Mammary epithelial cell (primary cell): ENCODE measurements at places on chromosomes 16 and 17. TPM values are rescaled to one million over a fixed set of nuclear protein-coding genes. Genes with fewer than 3 reads are reported as not detected.

- no peak for DNase-seq
Observed at GRCh38 chr17:60147553-60148223, 2.1 kb upstream of the CA4 start.

SLC25A10 gene
- 32.2 TPM for polyA plus RNA-seq

GRCh38 chr17:67557921-67558320 is 159.8 kb upstream of the NOL11 start:
- DNase-seq = no peak

DNA sequence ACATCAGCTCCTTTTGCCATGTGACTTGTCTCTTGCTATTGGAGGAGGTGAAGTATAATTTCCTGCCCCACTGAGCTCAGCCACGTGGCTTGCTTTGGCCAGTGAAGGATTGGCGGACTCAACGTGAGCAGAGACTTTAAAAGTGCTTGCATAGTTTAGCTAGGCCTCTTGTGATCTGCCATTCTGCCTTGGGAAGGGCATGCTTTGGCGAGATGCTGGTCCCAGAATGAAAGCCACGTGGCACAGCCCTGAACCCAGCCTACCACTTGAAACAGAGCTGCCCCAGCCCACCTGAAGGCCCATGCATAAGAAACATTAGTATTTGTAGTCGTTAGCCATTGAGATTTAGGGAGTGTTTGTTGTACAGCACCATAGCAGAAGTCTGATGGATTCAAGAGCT is 148.2 kb downstream of the TMEM132E start:
- DNase-seq = no peak

ABCC6 gene
- polyA plus RNA-seq = 0.20 TPM

GRCh38 chr16:56758930-56759329 is 29.0 kb downstream of the NUP93 start:
- DNase-seq = no peak

GRCh38 chr17:77842528-77843147 is 115.9 kb upstream of the TNRC6C start:
- peak; percentile 36 for DNase-seq

- peak; percentile 58 for DNase-seq
Observed at GRCh38 chr16:69479775-69480174, 55.4 kb downstream of the CYB5B start.

DNA sequence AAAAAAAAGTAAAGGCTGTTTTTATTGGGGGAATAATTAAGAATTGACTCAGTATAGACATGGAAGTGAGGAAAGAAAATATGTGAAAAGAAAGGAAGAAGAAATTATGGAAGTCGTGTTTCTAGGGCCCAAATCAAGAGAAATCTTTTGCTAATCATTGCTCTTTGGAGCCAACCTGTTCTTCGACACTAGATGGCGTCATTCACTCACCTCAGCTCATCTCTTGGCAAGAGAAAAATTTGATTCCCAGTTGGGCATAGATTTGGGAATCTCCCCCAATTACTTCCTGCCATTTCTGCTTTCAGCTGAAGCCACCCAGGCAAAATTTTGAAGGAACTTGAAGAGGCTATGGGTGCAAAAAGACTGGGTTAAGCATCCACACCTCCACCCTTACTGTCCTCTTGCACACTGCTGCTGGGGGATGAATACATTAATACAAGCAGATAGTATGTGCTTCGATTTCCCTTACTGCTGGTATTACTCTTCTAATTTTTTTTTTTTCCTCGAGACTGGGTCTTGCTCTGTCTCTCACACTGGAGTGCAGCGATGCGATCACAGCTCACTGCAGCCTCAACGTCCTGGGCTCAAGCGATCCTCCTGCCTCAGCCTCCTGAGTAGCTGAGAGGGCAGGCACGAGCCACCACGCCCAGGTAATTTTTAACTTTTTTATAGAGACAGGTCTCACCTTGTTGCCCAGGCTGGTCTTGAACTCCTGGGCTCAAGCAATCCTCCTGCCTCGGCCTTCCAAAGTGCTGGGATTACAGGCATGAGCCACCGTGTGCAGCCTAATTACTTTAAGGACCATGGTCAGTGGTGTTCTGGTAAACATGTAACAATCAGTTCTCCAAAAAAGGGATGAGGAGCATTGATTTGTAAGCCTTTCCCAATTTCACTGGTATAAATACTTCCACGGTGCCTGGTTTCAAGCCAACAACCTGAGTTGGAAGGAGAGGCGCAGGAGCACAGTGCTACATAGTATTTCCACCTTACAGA is 13.5 kb downstream of the PSMD7 start:
- DNase-seq = peak; percentile 34

HCRT gene
- polyA plus RNA-seq = not detected

DNAAF8 gene
- 0.51 TPM for polyA plus RNA-seq

DNA sequence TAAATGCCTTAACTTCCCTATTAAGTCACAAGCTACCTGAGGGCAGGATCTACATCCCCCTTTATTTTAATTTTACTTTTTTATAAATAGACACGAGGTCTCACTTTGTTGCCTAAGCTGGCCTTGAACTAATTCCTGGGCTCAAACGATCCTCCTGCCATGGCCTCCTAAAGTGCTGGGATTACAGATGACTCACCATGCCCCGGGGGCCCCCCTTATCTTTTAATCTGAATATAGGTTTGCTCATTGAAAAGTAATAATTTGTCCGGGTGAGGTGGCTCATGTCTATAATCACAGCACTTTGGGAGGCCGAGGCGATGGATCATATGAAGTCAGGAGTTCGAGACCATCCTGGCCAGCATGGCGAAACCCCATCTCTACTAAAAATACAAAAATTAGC is 14.2 kb downstream of the ETV4 start:
- DNase-seq = no peak

MIEF2 gene
- polyA plus RNA-seq = 7.7 TPM

GRCh38 chr16:12214509-12214908 is 238.0 kb downstream of the SNX29 start:
- no peak for DNase-seq

GRCh38 chr17:55265311-55266021 is 706 bp downstream of the HLF start:
- DNase-seq = no peak

DNA sequence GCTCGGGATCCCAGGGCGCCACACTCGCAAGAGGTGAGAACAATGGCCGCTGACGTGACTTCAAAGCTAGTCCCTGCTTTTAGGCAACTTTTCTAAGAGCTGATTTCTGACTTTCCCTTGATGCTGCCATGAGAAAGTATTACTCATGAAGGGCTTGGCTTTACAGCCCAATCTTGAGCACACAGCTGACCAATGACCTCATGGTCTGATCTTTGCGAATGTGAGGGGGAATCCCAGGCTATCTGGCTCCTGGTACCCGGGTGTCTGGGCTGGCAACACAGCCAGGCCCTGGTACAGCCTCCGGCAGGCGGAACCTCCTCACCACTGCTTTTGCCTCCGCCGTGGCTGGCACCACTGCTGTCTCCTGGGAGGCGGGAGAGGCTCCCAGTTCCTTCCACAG is 17.5 kb downstream of the NDUFAF8 start:
- DNase-seq = peak; percentile 30

FBXL19 gene
- 8.4 TPM for polyA plus RNA-seq

DNA sequence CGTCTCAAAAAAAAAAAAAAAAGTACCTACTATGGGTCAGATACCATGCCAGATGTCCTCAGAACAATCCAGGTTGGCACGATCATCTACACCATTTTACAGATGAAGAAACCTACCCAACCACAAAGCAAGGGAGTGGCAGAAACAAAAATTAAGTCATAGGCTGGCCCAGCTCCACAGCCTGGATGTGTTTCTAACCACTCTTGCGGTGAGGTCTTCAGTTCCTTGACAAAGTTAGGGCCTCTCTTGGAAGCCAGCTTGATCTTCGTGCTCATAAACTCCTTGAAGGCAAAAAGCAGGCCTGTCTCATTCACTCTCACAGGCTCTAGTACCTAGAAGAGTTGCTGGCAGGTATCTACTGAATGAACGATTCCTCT is 6.2 kb downstream of the GGA2 start:
- peak; percentile 91 for DNase-seq

PKD1 gene
- 28.4 TPM for polyA plus RNA-seq

DNA sequence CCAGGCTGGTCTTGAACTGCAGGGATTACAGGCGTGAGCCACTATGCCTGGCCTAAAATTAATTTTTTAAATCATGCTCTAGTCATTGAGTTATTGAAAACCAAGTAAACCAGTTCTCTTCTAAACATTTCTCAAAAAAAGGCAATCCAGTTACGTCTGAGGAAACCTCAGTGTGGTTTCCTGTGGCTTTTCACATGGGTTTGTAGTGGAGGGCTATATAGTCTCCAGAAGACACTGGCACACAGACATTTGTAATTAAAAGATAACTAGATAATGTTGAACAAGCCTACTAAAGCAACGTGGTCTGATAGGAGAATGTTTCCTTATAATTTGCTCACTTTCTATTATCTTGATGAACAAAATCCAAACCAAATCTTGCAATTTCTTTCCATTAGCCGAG is 5.2 kb upstream of the TOB1 start:
- DNase-seq = no peak

- DNase-seq = no peak
Observed at GRCh38 chr17:59627274-59627673, 7.6 kb downstream of the CLTC start.

DNA sequence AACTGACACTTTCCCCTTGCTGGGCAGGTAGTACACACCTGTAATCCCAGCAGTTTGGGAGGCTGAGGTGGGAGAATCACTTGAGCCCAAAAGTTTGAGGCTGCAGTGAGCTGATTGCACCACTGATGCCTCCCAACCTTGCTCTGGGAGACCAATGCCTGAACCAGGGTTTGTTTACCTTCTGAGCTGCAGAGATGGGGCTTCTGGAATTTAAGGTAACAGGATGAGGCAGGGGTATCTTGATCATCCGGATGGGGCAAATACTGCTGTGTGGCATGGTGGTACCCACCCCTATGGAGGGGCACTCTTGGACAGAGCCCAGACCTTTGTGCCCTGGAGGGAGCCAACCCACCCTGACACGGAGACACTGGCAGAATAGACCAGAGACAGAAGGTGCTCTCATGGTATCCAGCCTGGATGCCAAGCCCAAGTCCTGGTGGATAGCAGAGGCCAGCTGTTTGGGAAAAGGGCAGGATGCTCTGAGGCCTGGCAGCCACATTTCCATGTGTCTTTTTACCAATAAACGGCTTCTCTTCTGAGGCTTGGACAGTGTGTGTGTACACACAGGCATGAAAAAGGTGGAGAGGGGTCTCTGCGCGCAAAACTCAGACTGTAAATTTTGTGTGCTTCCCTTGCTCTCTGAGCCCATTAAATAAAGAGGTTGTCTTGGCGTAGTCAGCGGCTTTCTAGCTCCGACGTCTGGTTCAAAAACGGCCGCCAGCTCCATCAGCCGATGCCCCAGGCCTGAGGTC is 4.4 kb downstream of the ZNF48 start:
- no peak for DNase-seq

DNA sequence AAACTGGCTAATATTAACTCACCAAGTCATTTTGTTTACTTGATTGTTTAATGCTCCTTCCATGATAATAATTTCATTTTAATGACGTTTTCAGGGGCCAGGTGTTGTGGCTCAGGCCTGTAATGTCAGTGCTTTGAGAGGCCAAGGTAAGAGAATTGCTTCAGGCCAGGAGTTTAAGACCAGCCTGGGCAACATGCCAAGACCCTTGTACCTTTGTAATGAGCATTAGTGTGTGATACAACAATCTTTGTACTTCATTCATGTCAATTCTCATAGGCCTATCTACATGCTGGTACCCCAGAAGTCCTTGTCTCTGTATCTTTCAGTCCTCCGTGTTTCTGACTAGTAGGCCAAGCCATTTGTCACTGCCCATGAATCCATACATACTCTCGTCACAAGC is 296.9 kb downstream of the ZFHX3 start:
- DNase-seq = no peak

CD300H gene
- not detected for polyA plus RNA-seq

- no peak for DNase-seq
Observed at GRCh38 chr16:55643161-55643970, 12.4 kb upstream of the SLC6A2 start.

- no peak for DNase-seq
Observed at GRCh38 chr16:49596648-49597291, 223.2 kb downstream of the C16orf78 start.

DNA sequence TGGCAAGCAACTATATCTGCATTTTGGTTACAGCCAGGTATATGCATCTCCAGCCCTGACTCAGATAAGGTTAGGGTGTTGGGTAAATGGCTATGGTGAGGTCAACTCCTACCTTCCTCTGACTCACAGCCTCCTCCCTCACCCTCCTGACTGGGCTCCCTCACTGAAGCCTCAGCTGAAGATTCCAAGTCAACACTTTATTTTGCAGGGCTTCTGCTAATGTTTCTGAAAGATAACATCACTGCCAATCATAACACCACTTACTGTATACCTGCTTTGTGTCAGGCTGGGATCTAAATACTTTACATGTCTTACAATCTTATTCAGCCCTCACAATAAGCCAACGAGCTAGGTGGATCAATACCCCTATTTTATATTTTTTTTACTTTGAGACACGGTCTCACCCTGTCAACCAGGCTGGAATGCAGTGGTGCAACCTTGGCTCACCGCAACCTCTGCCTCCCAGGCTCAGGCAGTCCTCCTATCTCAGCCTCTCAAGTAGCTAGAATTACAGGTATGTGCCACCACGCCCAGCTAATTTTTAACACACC is 47.8 kb upstream of the GCSH start:
- peak; percentile 97 for DNase-seq

DNA sequence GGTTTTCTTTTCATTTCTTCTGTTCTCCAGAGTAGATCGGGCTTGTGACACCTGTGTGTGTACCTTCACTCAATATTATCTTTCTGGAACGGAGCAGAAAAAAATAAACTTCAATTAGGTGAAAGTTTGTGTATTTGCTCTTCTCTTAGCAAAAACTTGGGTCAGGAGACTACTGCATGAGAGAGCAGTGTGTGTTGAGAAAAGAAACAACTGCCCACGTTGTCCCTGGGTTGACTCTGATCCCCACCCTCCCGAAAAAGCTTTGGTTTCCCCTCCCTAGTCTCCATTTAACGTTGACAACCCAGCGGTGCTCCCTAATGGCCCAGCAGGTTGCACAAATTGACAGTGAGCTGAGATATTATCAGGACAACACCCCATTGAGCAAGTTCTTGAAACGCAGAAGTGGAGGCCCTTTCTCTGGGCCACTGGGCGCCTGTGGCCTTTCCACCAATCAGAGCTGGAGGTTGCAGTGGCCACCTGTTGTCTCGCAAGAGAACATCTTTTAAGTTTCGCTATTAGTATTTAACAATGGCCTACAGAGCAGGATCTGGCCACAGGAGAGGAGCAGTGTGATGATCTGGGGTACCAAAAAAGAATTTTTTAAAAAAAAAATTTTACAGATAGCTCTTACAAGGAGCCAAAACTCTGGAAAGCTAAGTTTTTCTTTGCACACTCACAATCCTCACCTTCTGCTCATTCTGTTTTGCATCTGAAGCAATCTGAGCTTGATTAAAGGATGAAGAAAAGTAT is 1.5 kb upstream of the TOX3 start:
- no peak for DNase-seq
